ENCODE measurements at places on chromosomes 6 and 20.

- DNase-seq, result no peak
Measured at GRCh38 chr6:34970488-34970887, 81.4 kb downstream of the ANKS1A start.

DNA sequence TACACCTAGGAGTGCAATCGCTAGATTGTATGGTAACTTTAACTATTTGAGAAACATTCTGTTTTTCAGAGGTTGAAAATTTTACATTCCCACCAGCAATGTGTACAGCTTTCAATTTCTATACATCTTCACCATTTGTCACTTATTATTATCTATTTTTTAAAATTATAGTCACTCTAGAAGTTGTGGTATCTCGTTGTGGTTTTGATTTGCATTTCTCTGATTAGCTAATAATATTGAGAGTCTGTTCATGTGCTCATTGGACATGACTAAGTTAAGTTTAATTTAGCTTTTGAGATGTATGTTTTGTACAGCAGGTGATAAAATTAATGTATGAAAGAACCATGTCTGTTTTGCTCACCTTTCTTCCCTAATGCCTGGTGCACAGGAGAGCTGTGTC is 34.8 kb upstream of the PLCB1 start:
- DNase-seq, result no peak

- DNase-seq, result no peak
Measured at GRCh38 chr6:107977283-107977682, 19.3 kb upstream of the SEC63 start.

DNA sequence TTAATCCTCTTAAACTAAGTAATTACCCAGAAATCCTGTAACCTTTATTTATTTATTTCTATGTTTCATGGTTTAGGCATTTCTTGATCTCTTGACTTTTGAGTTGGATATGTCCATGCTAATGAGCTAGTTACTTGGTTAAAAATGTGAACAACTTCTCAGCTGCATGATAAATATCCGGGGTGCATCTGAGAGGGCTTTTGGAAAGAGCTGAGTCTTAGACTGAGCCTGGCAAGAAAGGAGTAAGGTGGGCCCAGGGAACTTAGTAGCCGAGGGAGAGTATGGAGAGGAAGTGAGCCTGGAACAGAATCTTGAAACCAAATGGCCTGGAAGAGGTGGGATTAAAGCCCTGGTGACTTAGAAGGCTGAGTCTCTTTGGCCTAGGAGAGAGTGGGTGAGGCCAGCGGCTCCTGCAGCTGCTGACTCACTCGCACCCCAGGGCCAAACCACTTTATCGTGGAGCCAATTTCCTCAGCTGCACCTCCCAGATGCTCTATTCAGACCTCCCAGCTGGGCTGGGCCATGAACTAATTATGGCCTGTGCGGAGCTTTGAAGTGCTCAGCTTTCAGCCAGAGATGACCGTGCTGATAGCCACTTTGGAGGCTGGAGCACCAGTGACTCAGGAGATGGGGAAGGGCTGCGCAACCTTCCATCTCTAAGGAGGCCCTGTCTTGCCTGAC is 19.1 kb downstream of the TGM3 start:
- DNase-seq, result no peak

DNA sequence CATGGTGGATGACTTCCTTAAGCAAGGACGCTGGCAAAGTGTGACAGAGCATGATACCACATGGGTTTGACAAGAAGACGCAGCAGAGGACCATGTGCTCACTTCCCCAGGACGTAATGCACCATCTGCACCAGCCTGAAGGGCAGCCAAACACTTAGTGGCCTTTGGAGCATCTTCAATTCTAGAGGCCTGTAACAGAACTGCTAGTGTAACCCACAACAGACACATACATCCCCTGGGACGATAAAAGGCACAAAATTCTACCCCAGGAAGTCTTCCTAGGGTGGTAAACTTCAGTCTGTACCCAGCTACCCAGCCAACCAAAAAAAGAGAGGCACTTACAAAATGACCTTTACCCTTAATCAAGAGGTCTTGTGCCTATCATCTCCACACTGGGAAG is 9.2 kb upstream of the CPNE1 start:
- no peak for DNase-seq

- no peak for DNase-seq
Measured at GRCh38 chr6:32816746-32817204, at the start of gene HLA-DOB. Gene HLA-DOB (minus strand): TSS chr6:32817002. CDS start chr6:32816951, 51 bp downstream.

DNA sequence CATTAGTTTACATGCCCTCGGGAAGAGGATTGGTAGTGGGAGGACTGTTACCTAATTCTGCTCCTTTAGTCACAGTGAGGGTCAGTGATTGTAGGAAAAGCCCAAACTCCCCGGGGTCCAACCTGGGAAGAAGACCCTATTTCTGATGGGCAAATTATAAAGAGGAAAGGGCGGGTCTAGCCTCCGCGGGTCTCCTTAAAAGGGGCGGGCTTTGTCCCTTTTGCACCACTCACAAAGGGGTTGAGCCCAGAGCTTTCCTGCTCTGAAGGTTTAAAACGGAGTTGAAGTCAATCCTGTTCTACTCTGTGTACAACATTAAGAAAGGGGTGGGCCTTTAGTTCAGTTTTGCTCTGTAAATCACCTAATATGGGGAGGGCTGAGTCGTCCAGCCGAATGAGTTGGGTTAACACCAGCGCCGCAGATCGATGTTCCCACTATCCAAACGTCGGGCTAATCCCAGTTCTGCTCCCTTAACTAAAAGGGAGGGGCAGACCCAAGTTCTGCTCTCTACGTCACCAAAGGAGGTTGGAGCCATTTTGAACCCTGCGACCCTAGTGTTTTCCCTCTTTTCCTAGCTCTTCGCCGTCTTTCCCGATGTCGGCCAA is 920 bp upstream of the RNF5 start:
- DNase-seq, result no peak

DNA sequence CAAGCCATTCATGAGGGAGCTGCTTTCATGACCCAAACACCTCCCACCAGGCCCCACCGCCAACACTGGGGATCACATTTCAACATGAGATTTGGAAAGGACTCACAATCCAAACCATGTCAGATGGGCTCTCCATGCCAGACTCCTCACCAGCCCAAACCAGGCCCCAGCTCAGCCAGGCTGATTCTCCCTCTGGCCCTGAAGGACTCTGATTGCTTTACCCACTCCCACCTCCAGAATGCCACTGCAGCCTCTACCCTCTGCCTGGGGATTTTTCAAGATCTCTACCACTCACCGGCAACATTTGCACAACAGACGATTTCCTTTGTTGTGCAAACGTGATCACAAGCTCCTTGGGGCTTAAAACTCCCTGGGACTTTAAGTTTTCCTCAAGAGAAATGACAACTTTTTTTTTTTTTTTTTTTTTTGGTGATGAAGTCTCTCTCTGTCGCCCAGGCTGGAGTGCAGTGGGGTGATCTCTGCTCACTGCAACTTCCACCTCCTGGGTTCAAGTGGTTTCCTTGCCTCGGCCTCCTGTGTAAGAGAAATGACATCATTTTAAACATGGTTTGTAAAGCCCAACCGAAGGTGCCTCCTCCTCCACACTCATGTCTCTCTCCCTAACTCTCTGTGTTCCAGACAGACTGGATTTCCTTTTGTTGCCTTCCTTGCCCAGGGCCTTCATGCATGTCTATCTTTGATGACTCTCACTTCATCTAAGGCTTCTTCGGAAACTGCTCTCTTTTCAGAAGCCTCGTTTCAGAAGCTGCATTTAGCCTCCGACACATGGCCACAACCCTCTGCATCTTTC is 147.0 kb downstream of the CDH26 start:
- no peak for DNase-seq

DNA sequence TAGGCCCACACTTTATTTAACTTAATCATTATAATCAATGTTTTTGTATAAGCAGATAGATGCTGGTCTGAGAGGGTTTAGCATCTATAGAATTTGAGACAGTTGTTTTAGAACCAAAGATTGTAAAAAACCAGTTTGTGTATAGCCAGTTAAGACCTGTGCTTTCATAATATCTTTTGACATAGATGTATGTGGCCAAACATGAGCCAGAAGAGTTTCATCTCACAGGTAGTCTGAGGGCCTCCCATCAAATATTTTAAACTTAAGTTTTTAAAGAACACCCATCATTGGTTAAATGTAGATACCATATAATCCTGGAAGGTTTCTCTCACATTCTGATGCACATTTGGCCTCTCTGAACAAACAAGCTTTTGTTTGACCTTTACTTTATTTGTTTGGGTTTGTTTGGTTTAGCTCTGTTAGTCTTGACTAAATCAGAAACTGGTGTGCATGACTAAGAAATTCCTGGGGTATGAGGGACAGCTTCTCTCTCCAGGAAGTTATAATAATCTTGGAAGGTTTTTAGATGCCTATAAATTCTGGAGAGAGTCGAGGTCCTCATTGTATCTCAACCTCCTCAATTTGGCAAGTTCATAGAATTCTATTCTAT is 58.0 kb upstream of the TMEM200A start:
- no peak for DNase-seq

DNA sequence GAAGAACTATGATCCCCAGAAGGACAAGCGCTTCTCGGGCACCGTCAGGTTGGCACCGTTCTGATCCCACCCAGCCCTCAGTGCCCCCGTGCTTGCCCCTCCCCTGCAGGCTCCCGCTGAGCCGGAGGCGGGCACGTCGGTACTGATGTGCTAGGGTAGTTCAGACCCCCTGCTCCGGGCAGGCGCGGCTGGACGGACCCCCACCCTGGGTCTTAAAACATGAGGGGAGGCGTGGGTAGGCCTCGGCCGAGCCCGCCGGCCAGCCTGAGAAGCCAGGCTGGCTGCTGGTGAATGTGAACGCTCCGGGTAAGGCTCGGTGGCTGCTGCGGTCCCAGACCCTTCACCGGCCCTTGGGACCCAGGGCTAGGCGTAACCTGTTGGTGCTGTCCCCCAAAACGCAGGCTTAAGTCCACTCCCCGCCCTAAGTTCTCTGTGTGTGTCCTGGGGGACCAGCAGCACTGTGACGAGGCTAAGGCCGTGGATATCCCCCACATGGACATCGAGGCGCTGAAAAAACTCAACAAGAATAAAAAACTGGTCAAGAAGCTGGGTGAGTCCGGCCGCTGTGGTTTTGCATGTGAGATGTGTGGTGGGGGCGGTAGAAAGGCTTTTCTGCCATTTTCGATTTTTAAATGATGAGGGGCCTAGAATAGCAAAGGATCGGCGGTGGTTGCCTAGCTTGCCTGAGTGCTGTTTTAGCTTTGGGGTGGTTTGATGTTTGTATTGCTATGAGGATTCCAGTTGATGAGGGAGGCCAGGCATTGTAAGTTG is 964 bp downstream of the RPL10A start:
- DNase-seq, result peak; percentile 13

DNA sequence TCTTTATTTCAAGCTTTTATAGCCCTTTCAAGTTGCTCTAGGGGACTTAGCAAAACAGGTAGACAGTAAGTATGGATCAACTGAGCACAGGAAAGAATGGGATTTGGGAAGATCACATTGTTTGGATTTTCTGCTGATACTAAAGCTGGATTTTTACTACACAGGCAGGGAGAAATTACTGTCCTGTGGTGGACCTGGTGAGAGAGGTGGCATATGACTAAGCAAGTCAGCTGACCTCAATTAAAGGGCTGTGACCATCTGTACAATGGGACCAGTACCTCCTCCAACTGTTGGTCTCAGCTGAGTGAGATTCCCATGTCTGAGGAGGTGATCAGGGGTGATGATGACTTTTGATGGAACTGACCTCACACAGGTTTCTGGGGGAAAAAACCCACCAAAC is 28.0 kb downstream of the RREB1 start:
- no peak for DNase-seq

DNA sequence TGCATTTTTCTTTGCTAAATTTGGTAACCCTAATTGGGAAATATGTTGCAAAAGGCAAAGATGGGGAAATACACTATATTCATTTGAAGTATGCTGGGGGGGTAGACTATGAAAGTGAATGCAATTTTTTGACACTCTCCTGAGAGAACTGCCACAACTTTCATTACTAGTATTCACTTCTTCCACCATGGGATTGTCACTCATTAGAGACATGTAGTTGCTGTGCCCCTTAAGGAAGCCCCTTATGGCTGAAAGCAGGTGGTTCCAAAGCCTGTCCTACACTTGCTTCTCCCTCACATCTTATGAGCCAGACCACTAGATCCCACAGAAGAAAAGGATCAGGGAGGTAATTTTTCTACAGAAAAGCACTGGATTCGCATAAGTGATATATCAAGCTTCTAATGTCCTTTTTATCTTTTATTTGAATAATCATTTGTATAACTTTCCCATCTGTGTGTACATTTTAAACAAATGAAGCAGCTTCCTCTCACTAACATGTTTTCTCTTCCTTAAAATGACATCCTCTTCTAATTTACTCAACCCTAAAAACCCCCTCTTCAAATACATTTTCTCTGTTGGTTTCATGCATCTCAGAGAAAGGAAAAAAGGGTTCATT is 83.8 kb downstream of the GCLC start:
- no peak for DNase-seq
